ENCODE measurements at places on chromosomes 5 and 9. TPM values are rescaled to one million over a fixed set of nuclear protein-coding genes. Genes with fewer than 3 reads are reported as not detected.
A peak's percentile ranks its signal among the peaks of the same experiment; 100 is the strongest.

Gene DCAF12
- 14.4 TPM for total RNA-seq

Gene ROPN1L
- 0.35 TPM for total RNA-seq

Gene DAB2
- 7.6 TPM for total RNA-seq

Gene TAF1L
- total RNA-seq = not detected

Gene PCDHGA10
- 2.2 TPM for total RNA-seq

Gene SLC25A48
- total RNA-seq = 5.8 TPM

Gene LCN12
- 30.3 TPM for total RNA-seq

DNA sequence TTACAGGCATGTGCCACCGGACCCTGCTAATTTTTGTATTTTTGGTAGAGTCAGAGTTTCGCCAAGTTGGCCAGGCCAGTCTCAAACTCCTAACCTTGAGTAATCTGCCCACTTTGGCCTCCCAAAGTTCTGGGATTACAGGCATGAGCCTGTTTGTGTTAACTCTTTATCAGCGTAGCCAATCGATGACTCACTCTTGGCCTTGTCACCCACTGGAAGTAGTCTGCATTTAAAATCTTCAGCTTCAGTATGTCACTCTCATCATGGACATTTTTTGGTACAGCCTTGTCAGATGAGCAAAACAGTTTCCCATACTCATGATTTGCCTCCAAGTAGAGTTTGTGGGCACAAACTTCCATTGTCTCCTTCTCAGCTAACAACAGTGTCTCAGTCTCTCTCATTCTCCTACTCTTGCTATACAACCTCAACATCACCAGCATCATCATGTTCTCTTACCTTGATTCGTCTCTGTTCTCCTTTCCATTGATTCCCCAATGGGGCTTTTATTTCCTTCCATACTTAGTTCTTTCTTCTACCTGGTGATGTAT, 22.5 kb downstream of the MUSK start:
- DNase-seq = no peak

DNA sequence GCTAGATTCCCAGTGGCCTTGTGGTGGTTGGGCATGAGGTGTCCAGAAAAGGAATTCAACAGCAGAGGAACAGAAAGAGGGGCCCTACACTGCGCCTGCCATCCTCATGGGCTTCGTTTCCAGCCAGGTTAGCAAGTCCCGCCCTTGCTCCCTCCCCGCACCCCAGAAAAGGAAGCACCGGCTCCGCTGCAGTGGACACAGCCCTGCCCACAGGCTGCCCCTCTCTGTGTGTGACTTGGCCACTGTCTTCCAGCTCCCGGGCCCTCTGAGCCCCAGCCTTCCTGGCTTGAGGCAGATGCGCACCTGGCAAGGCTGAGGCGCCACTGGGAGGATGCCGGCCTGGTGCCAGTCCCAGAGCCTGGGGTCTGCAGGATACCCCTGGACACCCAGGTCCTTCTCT, 305.0 kb upstream of the IRX4 start:
- DNase-seq = peak; percentile 21

- DNase-seq = no peak
Measured at GRCh38 chr5:6220346-6221088, 157.8 kb downstream of the MED10 start.

DNA sequence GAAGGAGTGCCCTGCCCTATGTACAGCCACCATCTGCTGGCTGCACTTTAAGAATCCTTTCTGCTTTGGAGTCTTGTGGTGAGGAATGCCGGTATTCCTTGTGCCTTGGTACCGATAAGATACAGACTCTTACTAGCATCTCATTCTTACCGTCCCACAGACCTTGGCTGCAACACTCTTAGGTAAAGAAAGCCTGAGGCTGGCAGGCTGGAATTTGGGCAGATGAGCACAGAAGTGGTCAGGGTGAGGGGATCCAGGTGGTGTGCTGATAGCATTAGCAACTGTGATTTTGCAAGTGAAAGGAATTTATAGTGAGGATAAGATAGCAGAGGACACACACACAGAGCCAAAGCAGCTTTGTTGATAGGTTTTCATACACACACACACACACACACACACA, 198.1 kb downstream of the ENC1 start:
- DNase-seq = no peak

DNA sequence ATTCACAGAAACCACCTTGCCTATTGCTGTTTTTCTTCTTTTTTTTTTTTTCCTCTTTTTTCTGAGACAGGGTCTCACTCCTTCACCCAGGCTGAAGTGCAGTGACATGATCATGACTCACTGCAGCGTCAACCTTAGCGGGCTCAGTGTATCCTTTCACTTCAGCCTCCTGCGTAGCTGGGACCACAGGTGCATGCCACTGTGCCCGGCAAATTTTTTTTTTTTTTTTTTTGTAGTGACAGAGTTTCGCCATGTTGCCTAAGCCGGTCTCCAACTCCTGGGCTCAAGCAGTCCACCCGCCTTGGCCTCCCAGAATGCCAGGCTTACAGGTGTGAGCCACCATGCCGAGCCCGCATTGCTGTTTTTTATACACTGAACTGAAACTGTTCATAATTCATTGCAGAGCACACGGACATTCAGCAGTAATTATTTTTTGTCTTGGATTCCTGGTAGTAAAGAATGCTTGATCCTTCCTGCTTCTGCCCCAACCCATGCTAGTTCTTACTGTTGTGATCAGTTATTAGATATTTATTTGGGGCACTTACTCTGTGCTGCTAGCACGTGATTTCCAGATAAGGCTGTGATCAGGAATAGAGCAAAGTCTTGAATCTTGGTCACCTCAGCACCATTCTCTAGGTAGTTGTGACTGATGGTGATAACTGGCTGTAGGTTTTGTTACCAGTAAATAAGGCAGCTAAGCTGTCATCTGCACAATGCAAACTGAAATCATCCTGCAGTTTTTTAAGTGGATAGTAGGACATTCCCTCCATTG, 14.0 kb downstream of the MAP3K1 start:
- no peak for DNase-seq

- no peak for DNase-seq
Measured at GRCh38 chr5:145803112-145804004, 31.8 kb downstream of the PRELID2 start.

DNA sequence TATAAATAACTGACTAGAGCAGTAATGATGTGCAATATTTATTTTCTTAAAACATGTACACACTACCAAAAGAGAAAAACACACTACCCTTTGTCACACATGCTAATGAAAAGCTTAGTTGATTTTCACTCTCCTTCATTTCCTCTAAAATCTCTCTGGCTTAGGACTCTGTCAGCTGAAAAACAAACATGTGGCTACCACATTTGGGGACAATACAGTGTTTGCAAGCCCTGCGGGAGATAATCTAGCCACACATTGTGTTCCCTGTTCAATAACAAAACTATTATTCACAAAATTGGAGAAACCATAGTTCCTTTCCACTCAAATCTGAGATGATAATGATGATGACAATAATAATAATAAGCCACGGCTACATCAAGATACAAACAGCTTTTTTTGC, 3.5 kb upstream of the LOX start:
- DNase-seq = no peak

DNA sequence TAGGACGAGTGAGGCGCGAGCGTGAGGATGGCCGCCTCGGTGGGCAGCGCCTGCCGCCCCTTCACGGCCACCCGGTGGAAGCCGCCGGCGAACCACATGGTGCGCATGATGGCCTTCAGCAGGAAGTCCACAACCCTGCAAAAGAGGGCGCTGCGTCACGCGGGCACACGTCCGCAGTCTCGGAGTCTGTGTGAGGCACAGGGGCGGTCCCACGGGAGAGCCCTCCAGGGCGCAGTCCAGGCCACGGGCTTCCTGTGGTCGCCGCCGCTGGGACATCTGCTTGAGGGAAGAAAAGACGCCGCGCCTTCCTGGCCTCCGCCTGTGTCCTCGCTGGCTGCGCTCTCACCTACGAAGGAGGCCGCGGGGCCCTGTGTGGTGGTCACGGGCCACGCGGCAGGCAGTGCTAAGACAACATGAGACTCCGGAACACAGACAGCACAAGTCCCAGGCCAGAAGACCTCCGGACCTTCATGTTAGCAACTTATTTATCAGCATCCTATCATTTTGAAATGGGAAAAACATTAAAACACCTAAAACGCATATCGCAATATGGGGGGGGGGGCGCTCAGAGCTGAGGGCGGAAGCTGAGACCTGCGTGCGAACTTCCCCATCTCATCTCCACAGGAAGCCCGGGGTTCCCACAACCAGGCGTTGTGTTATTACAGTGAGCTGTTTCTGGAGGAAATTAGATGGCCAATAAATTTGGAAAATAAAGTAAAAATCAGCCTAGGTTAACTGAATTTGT, 28.8 kb downstream of the LPCAT1 start:
- no peak for DNase-seq

GRCh38 chr5:65252977-65253376, 228.7 kb downstream of the ADAMTS6 start:
- DNase-seq = no peak

DNA sequence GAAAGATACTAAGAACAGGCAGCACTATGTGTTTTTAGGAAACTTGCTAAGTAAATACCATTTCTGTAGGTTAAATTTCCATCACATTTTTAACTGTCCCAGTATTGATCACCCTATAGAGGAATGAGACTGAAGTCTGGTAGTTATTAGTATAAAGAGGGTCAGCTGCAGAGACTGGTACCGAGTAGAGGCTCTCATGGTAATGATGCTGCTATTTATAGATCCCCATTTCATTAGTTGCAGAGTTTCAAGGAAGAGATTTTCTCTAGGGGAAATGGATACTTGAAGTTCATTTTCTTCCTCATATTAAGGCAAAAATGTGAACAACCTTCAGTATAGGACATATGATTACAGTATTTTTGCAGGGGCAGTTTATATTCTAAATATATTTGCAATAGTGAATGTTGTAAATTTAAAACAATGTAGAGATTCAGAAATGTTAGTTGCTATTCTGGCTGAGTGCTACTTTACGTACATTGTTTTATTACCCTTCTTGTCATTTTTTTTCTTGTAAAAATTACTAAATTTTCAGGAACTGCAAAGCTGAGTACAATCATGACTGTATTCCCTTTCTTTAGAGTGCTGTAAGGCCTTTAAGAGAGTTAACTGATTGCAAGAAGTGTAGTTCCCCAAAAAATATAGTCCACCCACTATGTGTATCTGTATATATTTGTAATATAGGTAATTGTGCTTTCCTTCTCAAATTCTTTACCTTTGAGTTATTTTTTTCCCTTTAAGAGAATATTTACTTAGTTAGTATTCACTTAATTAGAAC, 14.7 kb downstream of the PBX3 start:
- DNase-seq = no peak

DNA sequence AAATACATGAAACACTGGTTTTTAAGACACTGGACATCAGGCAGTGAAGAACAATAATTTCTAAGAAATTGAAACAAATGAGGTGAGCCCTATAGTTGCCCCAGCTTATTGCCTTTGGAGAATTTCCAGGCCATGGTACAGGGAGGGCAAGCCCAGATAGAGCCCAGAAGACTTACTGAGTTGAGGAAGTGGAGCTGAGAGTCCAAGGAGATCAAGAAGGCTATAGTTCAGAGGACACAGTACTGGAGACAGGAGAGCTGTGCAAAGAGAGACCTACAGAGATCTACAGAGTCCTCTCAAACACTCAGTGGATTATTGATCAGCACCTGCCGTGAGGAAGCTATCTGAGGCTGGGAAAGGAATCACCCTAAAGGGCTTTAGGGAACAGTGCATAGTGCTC, 112.6 kb downstream of the GALNT10 start:
- no peak for DNase-seq

- no peak for DNase-seq
Measured at GRCh38 chr5:74567411-74567995, 73.0 kb downstream of the ENC1 start.

GRCh38 chr5:176889321-176890280, 9.5 kb downstream of the HK3 start:
- DNase-seq = peak; percentile 37

DNA sequence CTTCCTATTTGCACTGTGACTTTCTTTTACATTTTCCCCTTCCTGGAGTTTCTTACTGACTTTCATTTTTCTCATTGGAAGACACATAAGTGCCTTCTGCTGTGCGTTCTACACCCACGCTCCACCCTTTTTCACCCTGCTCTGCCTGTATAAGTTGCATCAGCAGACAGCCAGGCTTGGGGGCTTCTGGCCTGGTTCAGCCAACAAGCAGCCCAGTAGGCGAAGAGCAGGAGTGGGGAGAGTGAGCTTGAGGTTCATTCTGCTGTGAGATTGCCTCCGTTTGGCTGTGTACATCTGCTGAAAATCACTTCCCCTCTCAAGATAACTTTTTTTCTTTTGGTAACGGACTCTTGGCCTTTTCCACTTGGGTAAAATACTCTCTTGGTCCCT, 38.4 kb downstream of the RASGRF2 start:
- no peak for DNase-seq

GRCh38 chr9:1431461-1431860, 381.3 kb downstream of the DMRT2 start:
- no peak for DNase-seq

DNA sequence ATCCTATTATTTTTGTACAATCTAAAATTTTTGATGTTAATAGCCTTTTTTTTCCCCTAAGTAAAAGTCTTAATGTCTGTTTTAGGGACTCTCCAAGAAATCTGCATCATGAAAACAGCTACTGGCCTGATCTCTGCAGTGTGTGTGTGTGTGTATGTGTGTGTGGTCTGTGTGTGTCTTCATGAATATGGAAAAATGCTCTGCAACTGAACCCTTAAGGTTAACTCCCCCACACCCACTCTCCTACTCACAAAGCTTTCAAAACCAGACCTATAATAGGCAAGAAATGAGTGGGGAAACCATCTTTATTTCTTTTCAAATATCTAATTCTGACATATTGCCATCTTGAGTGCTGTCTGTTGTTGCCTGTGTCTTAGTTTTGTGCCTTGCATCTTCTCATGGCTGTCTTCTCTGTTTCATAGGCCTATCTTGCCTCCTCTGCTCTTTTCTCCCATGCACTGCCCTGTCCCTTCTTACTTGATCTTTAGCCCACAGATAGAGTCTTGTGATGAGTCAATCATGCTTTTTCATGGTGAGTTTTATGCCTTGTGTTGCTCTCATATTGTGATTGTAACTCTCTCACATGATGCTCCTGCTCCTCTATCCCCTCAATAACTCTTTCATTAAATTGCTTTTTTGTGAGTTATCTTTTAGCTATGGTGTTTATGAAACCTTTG, 68.3 kb downstream of the CHSY3 start:
- DNase-seq = no peak

GRCh38 chr5:142065273-142065672, 43.3 kb upstream of the NDFIP1 start:
- DNase-seq = no peak
